ENCODE measurements at places on chromosomes 11 and 22. TPM values are rescaled to one million over a fixed set of nuclear protein-coding genes. Genes with fewer than 3 reads are reported as not detected.

The FXYD2 gene
- 5.4 TPM for total RNA-seq

The CNTF gene
- 2.9 TPM for total RNA-seq

The SYT13 gene
- total RNA-seq: not detected

GRCh38 chr11:14378171-14378570 lies 19.2 kb upstream of the RRAS2 start:
- H3K27ac ChIP-seq: no peak overlapping the region
- H3K4me1 ChIP-seq: peaks cover 4% of the 10 kb centered on the region
- H3K36me3 ChIP-seq: no peaks in the 10 kb centered on the region
- no peak for DNase-seq
- no peak overlapping the region for H3K4me3 ChIP-seq
- peaks cover 7% of the 10 kb centered on the region for H3K27me3 ChIP-seq

DNA sequence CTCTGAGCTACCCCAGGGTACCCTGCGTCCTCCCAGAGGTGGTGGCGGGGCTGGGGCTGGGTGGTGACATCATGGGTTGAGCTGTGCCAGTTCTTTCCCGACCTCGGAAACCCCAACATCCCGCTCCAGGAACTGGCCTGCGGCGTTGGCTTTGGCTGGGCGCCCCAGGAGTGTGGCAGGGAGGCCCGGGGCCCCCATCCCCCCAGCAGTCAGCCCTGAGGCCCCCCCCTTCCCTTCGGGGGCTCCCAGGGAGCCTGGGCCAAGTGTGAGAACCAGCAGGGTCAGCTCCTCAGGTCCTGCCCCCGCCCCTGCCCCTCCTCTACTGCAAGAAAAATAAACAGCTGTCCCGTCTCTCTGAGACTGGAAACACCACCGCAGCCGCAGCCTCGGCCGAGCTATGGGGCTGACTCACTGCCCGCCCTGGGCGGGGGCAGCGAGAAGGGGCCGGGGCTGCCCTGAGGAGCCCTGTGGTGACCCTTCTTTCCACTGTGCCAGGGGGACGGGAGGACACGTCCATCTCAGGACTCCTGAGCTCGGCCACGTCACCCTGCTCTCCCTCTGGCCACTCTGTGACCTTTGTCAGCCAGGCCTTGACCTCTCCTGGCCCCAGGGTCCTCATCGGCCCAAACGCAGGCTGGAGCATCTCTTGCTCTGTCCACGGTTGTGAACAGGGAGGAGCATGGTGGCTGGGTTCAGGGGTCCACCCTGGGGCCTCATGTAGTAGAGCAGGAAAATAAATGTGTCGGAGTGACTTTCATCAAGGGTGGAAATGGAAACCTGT lies 73.4 kb downstream of the WNT7B start:
- no peaks in the 10 kb centered on the region for H3K27me3 ChIP-seq
- no peak overlapping the region for H3K4me3 ChIP-seq
- no peaks in the 10 kb centered on the region for H3K4me1 ChIP-seq
- no peak overlapping the region for H3K27ac ChIP-seq
